ENCODE measurements at places on chromosomes 3 and 15.

DNA sequence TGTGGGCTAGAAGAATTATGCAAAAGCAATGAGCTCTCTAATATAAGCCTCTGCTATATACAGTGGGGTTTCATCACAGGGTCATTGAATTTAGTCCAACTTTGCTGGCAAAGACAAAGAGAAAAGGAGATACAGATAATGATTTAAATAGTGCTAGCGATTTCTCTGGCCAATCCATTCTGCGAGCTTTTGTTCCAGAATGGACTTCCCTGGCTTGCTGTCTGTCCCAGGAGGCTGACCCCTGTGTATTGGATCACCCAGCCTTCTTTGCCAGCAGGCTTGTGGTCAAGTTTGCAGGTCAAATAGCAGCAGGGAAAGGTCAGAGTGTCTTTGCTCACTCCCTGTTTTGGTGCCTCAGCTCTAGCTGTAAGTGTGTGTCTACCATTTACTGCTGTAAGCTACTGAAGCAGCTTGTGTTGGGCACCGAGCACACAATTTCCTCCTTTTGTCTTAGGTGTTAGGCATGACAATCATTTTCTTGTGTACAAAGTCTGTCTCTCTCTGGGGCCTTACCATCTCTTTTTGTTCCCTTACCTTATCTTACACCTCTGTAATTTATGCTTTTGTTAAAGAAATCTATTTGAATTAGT is 55.7 kb downstream of the UNC13C start:
- DNase-seq = no peak

GRCh38 chr3:100084100-100084806 is 30.0 kb downstream of the FILIP1L start:
- no peak for DNase-seq

DNA sequence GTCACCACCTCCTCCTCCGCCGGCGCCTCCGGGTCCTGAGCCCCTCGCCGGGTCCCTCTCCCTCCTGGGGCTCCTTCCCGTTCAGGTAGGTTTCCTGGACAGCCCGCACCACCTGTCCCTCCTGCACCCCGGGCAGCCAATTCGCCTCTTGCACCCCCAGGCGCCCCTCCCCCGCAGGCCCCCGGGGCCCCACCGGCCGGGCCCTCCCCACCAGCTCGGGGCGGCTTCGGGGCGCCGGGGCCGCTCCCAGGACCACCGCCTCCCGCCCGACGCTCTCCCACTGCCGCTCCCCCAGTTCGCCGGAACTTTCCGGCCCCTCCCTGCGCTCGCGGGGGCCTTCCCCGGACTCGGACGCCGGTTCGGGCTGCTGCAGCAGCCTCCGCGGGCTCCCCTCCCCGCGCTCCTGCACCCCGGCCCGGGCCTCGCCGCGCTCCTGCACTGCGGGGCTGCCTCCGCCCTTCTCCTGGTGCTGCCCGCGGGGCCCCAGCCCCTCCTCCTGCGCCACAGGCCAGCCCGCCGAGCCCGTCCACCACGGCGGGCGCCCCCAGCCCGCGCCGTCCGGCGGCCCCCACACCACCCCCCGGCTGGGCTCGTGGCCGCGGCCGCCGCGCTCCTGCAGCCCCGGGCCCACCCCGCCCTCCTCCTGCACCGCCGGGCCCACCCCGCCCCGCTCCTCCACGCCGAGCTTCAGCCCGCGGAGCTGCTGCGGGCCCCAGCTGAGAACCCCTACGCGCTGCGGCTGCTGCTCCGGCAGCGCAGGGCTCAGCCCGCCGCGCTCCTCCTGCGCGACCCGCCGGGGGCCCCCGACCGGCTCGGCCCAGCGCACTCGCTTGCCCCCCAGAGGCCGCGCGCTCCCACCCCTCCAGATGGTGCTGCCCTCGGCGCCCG is 587 bp upstream of the TNK2 start:
- DNase-seq = peak; percentile 20

DNA sequence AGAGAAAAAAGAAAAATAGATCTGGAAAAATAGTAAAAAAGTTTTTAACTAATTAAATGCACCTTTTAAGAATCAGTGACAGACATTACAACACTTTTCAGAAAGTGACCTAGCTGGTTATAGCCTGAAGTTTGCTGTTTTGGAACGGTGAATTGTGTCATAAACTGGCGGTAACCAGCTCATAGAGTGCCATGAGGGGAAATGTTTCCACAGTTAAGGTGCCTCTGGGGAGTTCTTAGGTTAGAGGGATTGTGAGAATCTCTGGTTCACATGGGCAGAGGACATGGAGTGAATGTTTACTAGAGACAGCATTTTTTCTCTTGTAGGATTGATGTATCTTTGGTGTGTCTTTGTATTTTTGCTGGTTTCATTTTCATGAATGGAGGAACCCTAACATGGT is 2.8 kb downstream of the TBC1D23 start:
- no peak for DNase-seq

DNA sequence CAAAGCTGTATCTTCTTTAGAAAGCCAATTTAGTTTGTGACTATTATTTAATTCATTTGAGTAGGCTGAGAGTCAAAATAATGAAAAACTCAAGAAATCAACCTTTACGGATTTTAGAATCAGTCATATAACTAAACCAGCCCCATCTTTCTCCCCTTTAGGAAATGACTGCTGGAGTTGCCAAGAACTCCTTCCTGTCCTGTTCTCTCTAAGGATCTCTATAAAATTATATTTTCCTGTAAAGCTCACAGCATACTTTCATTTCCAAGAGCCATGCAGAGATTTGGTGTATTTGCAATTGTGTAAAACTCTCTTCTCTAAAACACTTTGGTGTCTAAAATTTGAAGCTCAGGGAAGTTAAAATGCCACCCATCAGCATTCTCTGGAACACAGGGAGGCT is 323.4 kb upstream of the GBE1 start:
- peak; percentile 26 for DNase-seq

DNA sequence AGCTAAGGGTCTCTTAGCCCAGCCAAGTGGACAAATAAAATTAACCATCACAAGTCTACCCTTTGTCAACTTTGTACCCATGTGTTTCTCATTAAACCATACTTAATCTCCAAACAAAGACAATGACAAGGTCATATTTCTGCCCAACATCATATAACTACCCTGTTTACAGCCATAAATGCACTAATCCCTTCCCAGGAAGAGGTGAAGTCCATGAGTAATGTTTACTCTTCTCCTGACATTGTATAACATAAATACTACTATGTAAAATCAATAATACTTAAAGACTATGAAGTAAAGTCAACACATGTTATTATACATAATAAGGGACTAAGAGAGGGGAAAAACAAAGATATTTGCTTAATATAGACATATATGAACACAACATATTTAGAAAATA is 38.5 kb upstream of the FAN1 start:
- DNase-seq = peak; percentile 54

- DNase-seq = no peak
These were observed 26.8 kb downstream of the EDEM1 start for GRCh38 chr3:5214352-5214751.

DNA sequence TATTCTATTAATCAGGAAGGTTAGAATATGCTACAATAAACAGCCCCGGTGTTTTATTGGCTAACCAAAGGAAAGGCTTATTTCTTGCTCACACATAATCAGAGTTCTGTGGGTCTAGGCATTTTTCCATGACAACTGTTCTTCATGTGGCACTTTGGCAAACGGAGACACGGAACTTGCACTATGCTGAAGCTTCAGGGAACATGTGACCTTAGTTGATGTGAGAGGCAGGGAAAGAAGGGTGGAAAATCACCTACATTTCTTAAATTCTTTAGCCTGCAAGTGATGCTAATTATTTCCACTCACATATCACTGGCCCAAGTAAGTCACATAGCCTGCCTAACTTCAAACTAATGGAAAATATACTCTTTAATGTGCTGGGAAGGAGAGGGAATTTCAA is 344.6 kb downstream of the SV2B start:
- DNase-seq = no peak

DNA sequence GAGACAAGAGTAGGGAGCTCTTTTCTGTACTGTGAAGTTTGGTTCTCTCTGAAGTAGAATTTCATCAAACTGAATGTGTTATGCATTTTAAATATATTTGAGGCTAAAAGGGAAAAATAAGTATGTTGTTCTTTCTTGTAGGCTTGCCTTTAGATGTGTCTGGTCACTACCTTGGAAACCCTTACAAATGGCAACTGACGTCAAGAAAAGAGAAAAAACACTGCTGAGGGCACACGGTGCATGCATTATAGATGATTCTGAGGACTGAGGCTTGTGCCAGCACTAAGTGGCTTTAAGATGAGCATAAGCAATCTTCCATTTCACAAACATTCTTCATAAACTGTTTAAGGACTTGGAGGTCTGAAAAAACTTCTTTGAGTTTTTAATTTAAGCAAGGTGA is 31.1 kb upstream of the ACTL6A start:
- DNase-seq = no peak

DNA sequence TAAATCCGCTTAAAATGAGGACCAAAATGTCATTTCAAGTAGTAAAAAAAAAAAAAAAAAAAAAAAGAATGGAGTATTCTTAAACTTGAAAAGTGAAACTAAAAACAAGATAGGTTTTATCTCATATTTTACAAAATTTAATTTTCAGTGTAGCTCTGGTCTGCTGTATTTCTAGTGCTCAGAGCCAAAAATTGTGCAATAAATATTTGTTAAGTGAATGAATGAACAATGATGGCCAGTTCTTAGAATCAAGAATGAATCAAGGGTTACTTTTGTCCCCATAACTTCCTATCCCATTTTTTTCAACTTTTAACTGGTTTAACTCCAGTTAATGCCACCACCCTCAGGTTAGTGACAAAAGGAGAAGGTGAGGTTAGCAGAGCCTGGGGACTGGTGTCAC is 214.4 kb downstream of the ABHD5 start:
- no peak for DNase-seq

- DNase-seq = no peak
These were observed 220.8 kb upstream of the ATP10A start for GRCh38 chr15:26083896-26084295.

DNA sequence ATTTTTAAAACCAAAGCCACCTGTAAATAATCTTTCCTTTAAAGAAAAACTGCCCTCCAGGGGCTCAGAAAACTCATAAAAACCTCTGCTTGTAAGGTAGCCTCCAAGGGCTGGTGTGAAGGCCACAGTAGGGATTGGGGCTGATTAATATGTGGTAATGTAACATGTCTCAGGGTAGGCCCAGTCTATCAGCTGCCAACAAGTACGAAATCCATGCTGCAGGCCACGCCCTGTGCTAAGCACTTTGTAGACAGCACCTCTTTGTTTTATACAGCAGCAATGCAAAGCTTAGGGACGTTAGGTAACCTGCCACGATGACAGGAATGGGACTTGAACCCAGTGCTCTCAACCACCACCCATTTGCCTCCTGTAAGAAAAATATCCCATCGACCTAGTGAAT is 65.6 kb upstream of the PRICKLE2 start:
- peak; percentile 3 for DNase-seq

- no peak for DNase-seq
These were observed 217.8 kb upstream of the CD96 start for GRCh38 chr3:111324151-111324550.

DNA sequence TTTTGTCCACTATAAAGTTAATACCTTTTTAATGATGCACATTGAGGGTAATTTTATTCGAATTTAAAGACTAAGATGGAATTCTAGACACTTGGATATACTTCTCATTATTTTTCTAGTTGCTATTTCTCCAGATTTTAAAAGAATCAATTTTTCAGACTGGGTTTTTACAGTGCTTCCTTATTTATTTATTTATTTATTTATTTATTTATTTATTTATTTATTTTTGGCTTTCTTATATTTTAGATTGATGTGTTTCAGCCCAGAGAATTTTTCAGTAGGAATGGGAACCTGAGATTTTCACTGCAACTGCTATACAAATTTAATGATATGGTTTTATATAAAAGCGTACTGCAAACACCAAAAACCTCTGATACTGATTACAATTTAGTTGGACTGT is 448.7 kb downstream of the ZPLD1 start:
- DNase-seq = no peak

GRCh38 chr3:43793648-43794372 is 103.1 kb downstream of the ABHD5 start:
- no peak for DNase-seq

DNA sequence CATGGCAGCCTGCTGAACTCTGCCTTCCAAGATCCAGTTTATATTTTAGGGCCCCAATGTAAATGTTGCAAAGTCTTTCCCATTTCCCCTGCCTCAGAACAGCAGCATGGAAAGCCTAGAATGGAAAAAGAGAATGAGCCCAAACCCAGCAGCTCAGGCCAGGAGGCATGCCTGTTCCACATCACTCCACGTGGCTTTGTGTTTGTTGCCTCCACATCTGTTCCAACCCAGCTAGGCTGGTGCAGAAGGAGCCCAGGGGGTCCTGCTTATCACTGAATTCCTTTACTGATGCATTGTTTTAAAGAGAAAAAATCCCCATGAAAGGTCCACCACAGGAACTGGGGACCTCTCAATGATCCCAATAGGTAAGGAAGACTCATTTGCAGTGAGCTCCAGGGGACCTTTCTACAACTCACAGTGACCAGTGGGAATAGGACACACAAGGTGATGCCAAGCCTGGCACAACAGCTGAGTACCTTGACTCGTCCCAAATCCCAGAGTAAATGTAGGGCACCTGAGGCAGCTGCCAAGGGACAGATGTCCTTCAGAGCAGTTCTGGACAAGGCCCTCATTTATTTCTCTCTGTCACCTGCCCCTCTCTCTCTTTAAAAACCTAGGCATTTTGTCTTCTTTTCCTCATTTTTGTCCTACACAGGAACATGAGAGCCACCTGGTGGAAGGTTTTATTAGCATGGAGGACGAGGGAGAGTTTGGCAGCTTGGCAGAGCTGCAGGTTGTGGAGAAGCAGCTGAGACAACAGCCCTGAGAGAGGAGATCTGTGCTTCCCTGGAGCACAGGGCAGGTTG is 41.7 kb upstream of the ADAMTS17 start:
- DNase-seq = peak; percentile 75

- DNase-seq = no peak
These were observed 10.5 kb upstream of the CCK start for GRCh38 chr3:42276141-42277132.

DNA sequence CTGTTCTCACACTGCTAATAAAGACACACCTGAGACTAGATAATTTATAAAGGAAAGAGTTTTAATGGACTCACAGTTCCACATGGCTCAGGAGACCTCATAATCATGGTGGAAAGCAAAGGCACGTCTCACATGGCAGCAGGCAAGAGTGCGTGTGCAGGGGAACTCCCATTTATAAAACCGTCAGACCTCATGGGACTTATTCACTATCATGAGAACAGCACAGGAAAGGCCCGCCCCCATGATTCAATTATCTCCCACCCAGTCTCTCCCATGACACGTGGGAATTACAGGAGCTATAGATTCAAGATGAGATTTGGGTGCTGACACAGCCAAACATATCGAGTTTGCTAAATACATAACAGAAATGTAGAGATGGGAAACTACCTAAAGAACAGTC is 39.5 kb upstream of the DGKG start:
- no peak for DNase-seq

DNA sequence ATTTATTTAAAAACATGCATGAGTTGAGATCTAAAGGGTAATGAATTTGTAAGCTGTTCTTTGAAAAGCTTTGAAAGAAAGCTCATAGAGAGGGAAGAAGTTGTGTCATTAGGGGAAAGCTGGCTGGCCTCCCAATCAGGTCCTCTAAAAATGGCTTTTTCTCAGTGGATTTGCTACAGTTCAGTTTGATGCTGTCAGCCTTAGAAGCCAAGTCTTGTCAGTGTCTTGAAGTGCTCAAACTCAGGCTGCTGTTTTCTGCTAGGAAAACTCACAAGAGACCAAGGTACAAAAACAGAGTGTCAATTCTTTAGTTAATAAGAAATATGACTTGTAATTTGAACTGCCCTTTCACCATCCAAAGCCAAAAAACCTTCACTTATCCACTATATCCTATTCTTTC is 243.8 kb downstream of the OTOL1 start:
- no peak for DNase-seq
